ENCODE measurements at places on chromosomes 16 and 17.

- DNase-seq: no peak
Observed at GRCh38 chr16:62715701-62716100, 679.5 kb upstream of the CDH8 start.

DNA sequence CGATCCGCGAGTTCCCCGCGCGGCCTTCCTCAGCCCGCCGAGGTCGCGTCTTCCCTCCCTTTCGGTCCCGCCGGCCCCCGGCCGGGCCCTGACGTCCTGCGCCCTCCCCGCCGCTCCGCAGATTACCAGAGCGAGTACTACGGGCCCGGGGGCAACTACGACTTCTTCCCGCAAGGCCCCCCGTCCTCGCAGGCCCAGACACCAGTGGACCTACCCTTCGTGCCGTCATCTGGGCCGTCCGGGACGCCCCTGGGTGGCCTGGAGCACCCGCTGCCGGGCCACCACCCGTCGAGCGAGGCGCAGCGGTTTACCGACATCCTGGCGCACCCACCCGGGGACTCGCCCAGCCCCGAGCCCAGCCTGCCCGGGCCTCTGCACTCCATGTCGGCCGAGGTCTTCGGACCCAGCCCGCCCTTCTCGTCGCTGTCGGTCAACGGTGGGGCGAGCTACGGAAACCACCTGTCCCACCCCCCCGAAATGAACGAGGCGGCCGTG, 5.4 kb downstream of the LHX1 start:
- no peak for DNase-seq

- peak; percentile 35 for DNase-seq
Observed at GRCh38 chr17:31497994-31498826, 106.7 kb downstream of the RAB11FIP4 start.

DNA sequence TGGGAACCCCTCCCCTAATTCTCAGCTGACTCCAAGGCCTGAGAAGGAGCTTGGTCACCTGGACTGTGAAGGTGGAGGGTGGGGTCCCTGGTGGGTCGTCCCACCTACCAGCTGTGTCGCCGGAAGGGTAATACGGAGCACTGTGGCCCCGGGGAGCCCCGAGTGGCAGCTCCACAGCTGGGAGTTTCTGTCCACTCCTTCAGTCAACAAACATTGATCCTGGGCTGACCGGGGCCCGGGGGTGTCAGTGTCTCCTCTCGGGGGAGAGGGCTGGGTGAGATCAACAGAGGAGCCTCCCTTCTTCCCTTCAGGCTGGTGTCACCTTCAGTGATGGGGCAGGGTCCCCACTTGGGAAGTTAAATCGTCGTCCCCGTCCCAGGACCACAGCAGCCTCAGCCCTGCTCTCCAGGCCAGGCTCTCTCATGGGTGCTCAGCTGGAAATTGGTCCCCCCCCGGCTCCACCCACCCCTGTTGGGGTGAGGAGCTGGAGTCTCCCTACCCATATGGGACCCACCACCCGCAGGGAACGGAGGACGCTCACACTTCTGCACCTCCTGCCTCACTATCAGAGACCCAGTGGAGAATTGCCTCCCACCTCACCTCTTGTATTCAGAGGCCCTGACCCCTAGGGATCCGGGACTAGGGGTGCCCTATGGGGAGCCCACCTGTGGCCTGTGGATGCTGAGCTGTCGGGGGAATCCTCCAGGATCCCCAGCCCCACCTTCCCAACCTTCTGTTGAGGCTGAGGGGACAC, 1.9 kb downstream of the GCGR start:
- DNase-seq: no peak

DNA sequence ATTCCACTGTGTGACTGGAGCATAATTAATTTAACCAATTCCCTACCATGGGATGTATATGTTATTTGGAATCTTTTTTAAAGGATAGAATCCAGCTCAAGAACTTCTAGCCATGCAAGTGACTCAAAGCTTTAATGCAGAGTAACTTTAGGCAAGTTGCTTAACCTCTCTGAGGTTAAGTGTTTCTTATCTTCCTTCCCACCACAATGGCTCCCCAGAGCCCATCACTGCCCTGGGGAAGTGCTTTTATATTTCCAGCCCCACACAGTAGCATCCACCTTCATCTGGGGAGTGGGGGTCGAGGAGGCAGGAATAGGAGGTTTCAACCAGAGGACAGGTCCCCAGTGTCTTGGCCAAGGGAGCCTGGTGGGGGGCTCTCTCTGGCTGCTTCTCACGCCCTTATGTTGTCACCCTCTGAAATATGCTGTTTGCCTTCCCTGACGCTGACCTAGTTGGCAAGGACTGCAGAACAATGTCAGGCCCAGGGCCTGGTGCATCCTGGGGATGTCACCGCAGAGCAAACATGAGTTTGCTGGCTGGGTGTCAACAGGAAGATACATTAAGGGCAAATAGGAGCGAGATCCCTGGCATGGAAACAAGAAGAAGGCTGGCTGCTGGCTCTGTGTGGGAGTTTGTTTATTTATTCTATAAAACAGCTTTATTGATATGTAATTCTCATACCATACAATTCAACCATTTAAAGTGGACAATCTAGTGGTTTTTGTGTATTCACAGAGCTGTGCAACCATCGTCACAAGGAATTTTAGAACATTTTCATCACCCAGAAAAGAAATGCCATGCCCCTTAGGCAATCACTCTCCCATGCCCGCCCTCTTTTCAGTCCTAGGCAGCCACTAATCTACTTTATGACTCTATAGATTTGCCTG, 46.6 kb upstream of the WSB1 start:
- DNase-seq: peak; percentile 44

GRCh38 chr16:17437127-17437720, 33.5 kb downstream of the XYLT1 start:
- no peak for DNase-seq

DNA sequence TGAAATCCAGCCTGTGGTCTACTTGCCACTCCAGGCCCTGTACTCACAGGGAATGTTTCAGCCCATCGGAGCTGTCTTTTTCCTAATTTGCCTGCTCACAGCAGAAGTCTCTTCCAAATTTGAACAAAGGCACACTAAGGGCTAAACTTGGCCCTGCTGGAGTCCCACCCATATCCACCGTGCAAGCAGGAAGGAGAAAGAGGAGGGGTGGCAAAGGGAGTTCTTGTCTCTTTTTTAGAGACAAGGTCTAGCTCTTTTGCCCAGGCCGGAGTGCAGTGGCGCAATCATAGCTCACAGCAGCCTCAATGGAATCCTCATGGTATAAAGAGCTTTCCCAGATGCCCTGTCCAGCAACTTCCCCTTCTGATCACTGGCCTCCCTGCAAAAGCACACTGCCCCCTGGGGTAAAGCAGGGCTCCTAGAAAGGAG, 2.7 kb upstream of the PRM1 start:
- DNase-seq: no peak

DNA sequence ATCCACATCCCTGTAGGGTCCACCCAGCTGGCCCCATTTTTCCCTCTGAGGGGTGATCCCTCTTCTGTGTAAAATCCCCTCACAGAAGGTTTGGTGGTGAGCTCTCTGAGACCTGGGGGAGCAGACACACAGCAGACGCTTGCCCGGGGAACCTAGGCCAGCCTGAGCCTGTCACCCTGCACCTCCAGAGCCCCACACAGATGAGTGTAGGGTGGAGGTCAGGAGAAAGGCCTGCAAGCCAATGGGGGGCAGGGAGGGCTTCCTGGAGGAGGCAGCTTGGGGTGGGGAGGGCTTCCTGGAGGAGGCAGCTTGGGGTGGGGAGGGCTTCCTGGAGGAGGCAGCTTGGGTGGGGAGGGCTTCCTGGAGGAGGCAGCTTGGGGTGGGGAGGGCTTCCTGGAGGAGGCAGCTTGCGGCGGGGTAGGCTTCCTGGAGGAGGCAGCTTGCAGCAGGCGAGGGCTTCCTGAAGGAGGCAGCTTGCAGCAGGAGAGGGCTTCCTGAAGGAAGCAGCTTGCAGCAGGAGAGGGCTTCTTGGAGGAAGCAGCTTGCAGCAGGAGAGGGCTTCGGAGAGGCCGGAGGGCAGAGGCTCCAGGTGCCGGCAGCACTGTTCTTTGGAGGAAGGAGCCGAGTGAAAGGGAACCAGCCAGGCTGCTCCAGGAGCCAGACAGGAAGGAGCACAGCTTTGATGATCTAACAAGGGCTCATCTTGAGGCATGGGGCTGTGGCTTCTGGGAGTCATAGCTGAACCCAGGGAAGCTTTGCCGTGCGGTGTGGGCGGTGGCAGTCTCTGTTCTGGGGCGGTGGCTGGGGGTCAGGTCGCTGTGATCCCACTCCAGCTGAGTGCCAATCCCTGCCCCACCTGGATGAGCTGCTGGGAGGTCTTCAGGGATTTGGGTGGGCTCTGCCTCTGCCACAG, 83.7 kb upstream of the ZNF469 start:
- DNase-seq: no peak

DNA sequence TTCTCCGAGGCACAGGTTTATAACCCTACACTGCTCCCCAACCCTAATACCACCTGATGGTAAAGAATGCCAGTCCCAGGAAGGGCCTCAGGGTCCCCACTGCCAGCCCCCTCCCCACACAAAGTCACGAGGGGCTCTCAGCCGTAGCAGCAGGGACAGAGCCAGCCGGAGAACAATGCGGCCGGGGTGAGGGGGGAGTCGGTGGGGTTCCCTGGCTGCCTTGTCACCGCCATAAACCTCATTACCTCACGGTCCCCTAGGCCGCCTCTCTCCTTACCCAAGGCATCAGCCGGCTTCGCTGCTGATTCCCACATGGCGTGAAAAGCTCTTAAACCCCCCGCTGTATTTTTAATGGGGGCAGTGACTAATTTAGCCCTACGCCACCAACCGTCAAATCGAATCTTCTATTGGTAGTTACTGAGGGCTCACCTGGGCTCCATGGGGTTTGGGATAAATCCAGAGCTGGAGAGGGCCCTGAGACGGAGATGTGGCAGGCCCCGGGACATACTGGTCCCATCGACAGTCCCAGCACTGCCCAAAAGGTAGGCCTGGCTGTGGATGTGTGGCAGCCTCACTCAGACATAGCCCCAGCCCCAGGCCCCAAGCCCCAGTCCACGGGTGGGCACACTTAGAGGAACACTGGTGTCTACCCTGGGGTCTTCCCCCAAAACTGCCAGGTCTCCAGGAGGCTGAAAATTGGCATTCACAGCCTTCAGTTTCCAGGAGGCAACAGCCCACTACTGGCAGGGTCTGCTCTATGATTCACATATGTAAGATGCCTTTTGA, 115.3 kb downstream of the C16orf78 start:
- DNase-seq: no peak

GRCh38 chr17:81440511-81441244, 45.4 kb downstream of the BAHCC1 start:
- peak; percentile 98 for DNase-seq

DNA sequence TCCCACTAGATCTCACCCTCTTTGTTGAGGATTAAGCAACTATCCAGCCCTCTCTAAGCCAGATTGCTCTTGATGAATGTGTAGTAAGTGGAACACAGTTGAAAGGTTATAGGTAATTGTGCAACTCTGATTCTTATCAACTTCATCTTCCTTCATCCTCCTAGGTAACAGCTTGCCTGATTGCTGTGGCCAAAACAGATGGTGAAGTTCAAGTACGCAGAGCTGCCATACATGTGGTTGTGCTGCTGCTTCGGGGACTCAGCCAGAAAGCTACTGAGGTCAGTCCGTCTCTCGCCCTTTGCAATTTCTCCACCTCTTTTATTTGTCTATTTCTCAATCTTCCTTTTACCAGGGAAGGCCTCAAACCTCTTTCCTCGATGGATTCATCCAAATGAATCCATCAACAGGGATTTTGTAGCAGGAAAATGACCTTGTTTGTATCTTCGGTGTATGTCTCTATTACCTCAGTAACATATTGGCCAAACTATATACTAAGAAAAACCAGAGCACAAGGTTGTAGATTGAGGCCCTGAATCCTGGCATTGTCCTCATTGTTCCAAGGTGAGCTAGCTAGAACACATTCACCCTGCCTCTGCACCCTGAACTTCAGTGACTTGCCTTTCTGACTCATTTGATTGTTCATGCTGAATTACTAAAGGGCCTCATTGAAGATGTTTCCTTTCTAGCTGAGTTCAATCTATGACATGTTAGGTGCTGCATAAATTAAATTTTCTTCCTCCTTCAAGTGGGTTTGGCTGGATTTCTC, 65.1 kb upstream of the HAS3 start:
- DNase-seq: no peak

GRCh38 chr17:61335105-61335844, 64.4 kb upstream of the TBX2 start:
- no peak for DNase-seq

GRCh38 chr17:79536212-79536840, 74.5 kb downstream of the RBFOX3 start:
- DNase-seq: no peak

- no peak for DNase-seq
Observed at GRCh38 chr17:83089328-83090132, 10.1 kb downstream of the METRNL start.

GRCh38 chr16:57372372-57373116, at the start of gene CX3CL1:
CX3CL1 (plus strand) TSS chr16:57372490; CDS start chr16:57372569, 79 bp downstream.
- peak; percentile 62 for DNase-seq

DNA sequence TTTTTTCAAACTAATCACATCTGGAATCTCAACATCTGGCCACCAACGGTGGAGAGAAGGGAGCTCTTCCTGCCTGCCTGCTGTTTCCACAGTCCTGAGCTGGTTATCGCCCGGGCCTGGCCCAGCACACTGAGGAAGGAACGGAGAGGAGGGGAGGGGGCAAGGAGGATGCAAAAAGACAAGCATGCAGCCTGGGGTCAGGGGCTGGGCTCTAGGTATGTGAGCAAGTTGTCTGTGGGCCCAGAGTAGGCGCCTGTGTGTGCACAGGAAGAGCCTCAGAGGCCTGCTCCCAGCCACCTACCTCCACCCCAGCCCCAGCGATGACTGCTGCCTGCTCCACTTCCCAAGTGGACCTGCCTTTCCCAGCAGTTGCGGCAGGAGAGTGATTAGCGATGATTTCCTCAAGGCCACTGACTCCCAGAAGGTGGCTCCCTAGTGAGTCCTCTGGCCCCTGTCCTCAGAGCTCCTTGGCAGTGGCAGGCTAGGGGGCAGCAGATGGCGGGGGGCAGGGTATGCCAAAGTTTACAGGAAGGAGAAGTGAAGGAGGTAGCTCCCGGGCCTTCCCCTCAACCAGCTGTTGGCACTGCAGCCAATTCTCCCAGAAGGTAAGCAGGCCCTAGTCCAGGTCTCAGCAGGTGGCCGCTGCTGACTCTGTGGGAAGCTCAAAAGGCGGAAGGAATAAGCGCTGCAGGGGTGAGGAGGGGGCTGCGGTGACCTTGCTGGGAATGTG, 27.0 kb upstream of the RASD1 start:
- DNase-seq: no peak

DNA sequence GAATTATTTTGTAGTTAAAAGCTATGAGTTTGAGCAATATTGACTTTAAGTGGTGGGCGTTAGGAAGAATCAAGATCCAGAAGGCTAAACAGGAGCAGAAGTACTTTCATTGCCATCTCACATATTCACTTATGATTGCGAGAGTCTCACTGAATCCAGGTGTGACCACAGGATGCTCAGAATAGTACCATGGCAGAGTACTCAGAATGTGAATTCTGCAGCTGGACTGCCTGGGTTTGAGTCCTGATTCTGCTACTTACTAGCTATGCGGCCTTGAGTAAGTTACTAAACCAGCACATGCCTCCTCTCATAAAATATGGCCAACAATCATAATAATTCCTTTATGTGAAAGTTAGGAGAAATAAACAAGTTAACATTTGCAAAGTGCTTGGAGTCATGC, 109.5 kb downstream of the CA10 start:
- no peak for DNase-seq

GRCh38 chr16:9225527-9226316, 134.3 kb downstream of the HAPSTR1 start:
- DNase-seq: peak; percentile 35

- DNase-seq: no peak
Observed at GRCh38 chr16:67287960-67288359, 8.6 kb downstream of the PLEKHG4 start.

- peak; percentile 89 for DNase-seq
Observed at GRCh38 chr17:61410141-61411010, 10.7 kb downstream of the TBX2 start.
